ENCODE measurements at places on chromosomes 12 and 14.

DNA sequence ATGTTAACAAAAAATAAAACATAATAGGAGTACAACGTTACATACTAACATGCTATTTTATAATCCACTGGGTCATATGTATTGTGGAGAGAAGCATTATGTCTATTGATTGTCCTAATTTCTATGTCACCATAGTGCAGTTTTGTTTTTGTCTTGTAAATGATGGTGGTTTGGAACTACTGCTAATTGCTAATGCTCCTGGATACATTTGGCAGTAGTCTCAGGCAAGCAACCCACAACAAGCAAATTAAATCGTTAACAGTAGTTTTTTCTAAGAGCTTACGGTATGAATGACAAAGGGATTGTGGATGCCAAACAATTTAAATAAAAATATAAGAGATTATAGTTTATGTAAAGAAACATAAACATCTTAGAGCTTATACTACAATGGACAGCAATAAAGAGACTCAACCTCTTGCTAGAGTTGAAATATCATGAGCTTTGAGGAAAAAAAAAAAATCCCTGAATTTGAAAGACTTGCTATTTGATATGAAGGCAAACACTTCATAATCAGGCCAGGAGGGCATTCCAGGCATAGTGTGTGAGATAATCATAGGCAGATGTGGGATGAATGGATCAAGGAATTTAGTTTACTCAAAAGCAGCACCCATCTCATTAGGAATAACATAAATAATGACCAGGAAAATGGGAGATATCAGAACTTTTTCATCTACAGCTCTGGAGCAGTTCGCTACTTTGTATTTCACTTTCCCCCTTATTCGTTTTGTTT, 181.3 kb downstream of the CCDC59 start:
- no peak for DNase-seq

DNA sequence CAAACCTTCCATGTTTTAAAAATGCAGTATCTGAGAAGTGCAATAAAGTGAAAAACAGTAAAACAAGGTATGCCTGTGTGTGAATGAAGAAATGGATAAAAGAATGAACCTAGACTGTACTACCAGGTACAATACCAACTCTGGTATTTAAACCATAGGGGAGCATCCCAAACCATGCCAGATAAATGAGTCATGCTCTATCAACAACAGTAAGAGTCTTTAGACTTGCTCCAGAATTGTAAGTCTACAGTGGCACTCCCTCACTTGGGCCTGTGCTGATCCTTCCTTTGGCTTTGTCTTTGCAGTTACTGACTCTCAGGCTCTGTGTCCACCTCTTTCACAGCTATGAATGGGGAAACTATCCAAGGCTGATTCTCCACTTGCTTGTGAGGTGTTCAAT, 38.1 kb downstream of the BBS10 start:
- DNase-seq = no peak

DNA sequence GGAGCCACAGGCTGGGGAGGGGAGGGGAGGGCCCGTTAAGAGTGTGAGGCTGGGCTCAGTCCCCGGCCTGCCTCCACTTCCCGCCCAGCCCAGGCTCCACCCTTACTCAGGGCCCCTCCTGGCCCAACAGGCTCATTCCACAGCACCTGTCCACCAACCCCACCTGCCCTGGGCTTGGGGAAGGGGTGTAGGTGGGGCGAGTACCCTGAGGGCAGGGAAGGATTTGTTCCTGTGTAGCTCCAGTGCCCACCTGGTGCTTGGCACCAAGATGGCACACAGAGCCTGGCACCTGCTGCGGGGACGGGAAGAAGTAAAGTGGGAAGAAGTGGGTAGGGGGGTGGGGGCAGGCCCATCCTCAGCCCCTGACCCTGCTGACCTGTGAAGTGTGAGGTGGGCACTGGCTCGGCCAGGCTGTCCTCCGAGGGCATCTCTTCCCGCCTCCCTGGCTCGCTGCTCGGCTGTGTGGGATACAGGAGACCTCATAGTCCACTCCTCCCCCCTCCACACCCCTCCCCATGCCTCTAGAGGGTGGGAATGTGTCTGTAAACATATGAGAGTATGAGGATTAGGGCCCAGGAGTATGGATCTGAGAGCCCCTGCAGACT, 35.1 kb downstream of the NCKAP5L start:
- no peak for DNase-seq

GRCh38 chr12:90574676-90575075, 380.3 kb downstream of the CCER1 start:
- no peak for DNase-seq

DNA sequence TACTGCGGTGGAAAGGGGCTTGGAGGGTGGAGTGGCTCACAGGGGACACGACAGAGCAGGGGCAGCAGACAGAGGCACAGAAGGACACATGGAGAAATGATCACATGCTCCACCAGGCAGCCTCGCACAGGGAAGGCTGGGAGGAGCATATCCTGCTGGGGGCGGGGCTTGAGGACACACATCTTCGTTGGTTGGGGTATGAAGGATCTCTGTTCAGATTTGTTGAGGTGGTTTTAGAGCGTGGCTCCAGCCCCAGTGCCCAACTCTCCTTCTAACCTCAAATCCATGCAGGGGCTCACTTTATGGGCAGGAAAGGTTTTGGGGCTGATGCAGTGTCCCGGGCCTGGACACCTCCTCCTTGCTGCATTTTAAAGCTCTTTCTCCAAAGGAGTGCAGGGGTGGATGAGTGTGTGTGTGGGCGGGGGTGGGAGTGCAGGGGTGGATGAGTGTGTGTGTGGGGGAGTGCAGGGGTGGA, 733 bp upstream of the P3H3 start:
- DNase-seq = peak; percentile 84

- DNase-seq = peak; percentile 29
Measured at GRCh38 chr12:4910502-4911315, 1.0 kb downstream of the KCNA1 start.

DNA sequence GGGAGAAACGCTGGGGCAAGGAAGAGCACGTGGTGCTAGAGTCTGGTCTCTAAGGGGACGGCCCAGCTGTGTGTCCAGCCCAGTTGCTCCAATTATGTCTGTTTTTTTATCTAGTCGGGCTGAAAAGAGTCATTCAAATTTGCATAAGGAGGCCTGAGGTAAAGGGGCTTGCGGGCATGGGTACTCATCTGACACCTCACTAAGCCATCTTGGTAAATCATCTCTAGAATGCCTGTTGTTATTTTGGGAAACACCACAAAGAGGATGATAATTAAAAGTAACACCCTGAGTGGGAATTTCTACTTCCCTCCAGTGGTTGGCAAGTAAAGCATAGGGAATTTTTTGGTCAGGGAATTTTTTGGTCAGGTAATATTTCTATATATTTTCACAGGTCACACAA, 196.1 kb upstream of the ALG10B start:
- no peak for DNase-seq

GRCh38 chr12:38771871-38772270, 133.5 kb downstream of the CPNE8 start:
- no peak for DNase-seq

- DNase-seq = no peak
Measured at GRCh38 chr14:76073717-76074116, 78.0 kb upstream of the GPATCH2L start.

DNA sequence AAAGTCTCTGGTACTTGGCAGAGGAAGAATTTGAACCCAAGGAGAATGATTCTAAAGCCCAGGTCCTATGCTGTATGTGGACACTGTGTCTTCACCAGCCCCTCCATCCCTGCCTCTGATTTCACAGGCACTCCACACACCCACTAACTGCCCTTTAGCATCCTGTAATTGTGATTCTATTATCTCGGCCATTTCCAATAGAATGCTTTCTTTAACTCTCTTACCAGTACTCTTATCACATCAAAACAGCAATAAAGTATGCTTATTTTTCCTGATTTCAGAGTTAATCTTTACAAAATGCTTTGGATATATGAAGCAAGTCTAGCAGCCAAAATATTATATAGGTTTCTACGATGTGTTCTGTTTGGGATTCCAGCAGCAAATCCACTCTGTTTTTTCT, 37.9 kb upstream of the BTG1 start:
- peak; percentile 46 for DNase-seq

GRCh38 chr12:112591488-112591887, 172.7 kb downstream of the PTPN11 start:
- DNase-seq = no peak

- DNase-seq = no peak
Measured at GRCh38 chr14:24634158-24634557, at the start of gene GZMB. TSS of gene GZMB (minus strand) at chr14:24634190. CDS start at chr14:24634160, 30 bp downstream.

DNA sequence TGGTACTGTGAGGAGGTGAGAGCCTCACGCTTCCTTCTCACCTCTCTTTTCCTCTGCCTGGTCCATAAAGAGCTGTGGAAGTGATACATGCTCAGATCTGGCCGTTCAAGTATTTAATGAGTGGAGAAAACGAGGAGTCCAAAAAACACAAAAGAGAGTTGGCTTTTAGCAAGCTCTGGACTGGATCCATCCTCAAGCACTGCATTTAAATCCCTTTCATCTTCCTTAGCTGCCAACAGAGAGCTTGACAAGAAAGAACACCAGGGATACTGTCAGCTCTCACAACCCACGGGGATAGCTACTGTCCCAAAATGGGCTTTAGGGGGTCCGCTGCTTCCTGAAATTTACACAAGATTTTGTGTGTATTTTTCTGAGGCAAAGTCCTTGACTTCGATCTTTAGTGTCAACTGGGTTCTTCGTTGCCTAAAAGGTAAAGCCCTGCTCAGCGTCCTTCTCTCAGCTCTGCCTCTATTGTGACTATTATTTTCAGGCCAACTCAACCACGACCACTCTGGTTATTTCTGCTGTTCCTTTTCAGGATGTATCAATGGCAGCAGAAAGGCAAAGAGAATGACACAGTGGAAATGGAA, 120.9 kb downstream of the TMTC1 start:
- no peak for DNase-seq

- DNase-seq = peak; percentile 29
Measured at GRCh38 chr12:4701395-4702190, 18.6 kb upstream of the GALNT8 start.

DNA sequence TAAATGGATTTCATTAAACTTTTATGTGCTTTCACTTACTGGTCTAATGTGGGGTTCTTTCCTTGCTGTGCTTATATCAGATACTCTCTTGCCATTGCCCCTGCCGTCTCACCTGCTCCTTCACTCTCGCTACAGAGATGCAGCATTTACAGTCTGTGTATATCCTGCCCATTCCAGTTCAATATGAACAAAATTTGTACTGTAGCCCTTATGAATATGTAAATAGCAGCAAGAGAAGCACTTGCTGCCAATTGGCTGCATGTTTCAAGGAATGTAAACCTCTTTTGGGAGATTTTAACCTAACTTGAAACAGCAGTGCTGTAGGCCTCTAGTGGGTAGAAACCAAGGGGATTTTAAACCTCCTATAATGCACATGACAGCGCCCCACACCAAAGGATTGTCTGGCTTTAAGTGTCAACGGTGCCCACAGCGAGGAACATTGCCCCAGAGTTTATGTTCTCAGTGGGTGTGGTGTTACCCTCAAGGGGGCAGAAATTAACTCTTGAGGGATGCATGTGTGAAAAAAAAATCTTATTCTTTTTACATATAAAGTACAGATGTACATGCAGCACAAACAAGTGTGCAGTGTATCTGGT, 19.1 kb downstream of the PCNX1 start:
- no peak for DNase-seq

DNA sequence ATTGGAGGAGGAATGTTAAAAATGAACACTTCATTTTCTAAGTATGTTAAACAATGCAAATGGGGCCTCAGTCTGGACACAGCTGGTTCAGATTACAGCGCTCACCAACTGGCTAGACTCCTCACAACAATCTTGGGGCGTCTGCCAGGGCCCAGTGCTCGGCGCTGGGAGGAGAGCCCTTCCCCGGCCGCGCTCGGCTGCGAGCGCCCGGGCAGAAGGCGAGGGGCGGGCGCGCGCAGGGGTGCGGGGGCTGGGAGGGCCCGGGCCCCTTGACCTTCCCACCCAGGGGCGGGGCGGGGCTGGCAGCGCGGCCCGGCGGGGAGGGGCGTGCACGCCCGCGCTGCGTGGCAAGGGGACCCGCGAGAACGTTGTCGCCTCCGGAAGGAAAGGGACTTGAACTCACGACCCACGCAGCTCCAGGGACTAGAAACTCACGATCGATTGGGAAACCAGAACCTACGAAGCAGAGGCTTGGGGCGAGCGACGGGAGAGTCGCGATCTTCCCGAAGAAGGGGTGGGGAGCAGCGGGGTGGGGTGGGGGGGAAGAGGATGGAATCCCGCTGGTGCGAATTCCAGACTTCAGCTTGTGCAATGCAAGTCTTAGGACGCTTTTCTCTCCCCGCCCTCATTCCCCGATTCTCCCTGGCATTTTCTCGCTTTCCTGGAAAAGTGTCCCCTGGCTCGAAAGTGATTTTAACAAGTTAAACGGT, at the start of gene FBLN5:
Gene FBLN5 (minus strand): TSS at position 220 of the 710 bp plus-strand sequence. CDS start 465 bp downstream, outside the sequence.
- DNase-seq = peak; percentile 42

- no peak for DNase-seq
Measured at GRCh38 chr14:20969336-20969735, 14.0 kb downstream of the RNASE2 start.

DNA sequence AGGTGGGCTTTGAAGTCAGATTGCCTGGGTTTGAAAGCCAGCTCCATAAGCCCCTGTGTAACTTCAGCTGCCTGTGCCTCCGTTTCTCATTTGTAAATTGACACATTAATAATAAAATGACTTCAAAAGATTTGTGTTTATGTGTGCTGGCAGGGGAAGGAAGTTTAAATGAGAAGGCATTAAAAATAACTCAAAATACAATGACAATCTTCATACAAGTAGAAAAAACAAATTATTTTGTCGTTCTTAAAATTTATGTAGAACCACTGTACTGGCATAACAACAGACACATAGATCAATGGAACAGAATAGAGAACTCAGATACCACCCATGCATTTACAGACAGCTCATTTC, 83.0 kb downstream of the PPM1A start:
- no peak for DNase-seq

- peak; percentile 86 for DNase-seq
Measured at GRCh38 chr12:102950107-102950949, 7.1 kb upstream of the ASCL1 start.

DNA sequence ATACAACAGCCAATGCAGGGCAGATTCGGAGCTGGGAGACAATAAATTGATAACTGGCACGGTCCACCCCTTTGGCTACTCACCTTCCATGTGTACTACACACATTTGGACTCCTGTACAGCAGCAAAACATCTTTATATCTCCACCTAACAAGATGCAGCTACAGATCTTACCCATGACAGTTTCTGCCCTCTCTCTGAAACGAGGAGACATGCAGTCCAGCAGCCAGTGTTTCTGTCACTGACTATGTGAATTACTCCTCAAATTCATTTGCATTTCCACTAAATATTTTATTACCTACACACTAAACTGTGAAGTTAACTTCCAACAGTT, 58.7 kb upstream of the BEGAIN start:
- no peak for DNase-seq

GRCh38 chr12:102851246-102851645, 65.8 kb downstream of the PAH start:
- no peak for DNase-seq

DNA sequence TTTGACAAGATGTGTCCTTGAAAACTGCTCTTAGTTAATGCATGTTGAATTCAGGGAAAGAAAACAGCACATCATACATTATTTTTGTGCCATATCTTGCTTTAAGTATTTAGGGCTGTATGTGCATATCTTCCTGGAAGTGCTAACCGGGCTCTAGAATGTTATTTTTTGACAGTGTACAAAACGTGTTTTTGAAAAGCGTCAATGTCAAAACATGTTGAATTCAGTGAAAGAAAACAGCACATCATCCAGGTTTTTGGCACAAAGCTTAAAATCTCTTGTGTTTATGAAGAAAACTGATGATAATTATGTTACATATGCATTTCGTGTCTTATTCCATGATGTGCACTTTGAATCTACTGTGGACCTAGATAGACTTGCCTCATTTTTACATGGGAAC, 82.7 kb downstream of the ASCL4 start:
- DNase-seq = no peak

Measured in large intestine (tissue), 12 donors.